ENCODE measurements at places on chromosomes 5 and 9.

- no peak for DNase-seq
Observed at GRCh38 chr9:133199648-133200321, 9.3 kb downstream of the OBP2B start.

- no peak for DNase-seq
Observed at GRCh38 chr9:20353524-20353923, 268.8 kb downstream of the MLLT3 start.

DNA sequence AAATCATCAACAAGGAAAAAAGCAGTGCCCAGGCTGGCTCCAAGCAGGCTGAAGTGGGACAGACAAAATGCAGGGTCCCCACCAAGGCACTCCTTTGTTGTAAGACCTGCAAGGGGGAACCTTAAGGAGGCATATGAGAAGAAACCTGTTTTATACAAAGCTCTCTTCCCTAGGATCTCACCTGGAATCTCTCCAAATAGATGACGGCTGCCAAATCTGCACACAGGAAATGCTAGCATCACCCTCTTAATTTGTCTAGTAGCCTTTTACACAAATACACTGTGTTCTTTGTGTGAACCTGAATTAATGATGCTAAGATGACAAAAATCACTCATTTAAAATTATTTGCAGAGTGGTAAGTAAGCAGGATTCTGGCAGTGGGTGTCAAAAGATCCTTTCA lies 280.2 kb downstream of the SPOCK1 start:
- DNase-seq: peak; percentile 64

DNA sequence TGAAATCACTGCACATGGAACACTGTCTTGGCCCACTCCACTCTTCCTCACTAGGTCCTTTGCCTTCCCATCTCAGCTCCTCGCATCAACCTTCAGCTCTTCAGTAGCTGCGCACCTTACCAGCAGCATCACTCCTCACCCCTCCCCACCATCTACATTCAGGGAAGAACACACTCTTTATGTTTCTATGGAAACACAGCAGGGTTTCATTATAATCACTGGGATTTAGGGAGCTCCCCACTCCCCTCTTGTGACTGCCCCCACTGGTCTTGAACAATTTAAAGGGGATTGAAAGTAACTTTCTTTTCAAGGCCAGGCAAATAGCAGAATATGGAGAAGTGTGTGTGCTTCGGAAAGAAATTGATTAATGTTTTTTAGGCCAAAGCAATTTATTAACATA lies 111.2 kb downstream of the INSYN2B start:
- no peak for DNase-seq

DNA sequence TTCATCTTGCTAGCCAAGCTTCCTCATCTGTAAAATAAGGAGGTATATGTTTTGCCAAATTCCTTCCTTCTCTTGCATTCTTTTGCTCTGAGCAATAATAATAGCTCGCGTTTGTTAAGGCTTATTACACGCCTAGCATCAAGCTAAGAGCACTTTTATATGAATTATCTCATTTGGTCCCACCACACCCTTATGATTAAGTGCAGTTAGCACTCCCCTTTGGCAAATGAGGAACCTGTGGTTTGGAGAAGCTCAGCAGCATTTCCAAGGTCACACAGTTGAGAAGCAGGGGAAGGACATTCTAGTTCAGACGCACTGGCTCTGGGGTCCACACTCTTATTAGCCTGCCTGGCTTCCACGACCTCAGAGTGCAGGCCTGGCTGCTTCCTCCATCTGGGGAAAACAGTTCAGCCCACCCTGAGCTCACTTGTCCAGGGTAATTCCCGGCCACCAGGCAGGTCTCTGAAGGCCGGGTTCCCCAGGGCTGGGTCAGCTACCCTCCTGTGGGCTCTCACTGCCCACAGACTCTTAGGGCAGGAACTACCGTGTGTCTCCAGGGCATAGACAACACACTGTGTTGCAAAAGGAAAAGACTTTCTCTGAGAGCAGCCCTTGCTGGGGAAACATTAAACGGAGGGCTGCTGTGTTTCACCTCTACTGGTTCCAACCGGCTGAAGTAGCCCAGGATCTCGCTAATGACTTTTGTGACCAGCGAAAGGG lies 9.9 kb upstream of the FBP1 start:
- DNase-seq: no peak

- no peak for DNase-seq
Observed at GRCh38 chr5:128378196-128378595, 159.8 kb downstream of the FBN2 start.

- peak; percentile 61 for DNase-seq
Observed at GRCh38 chr9:124602204-124602603, 95.0 kb upstream of the NR5A1 start.

GRCh38 chr5:157388111-157388710 lies 71.8 kb upstream of the NIPAL4 start:
- no peak for DNase-seq

DNA sequence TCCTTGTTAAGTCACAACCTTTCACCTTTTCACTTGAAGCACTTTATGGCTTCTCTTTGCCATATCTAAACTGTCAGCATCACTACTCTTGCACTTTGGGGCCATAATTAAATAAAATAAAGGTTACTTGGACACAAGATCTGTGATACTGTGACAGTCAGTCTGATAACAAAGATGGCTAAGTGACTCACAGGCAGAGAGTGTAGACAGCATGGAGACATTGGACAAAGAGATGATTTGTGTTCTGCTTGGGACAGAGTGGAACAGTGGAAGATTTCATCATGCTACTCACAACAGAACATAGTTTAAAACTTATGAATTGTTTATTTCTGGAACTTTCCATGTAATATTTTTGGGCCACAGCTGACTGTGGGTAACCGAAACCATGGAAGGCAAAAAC lies 81.7 kb upstream of the SMC5 start:
- no peak for DNase-seq

- DNase-seq: peak; percentile 25
Observed at GRCh38 chr9:126228781-126229444, 97.7 kb upstream of the MVB12B start.

GRCh38 chr5:138177941-138178515 lies 402 bp downstream of the BRD8 start:
- no peak for DNase-seq

- no peak for DNase-seq
Observed at GRCh38 chr9:26462213-26462612, 430.4 kb downstream of the CAAP1 start.

DNA sequence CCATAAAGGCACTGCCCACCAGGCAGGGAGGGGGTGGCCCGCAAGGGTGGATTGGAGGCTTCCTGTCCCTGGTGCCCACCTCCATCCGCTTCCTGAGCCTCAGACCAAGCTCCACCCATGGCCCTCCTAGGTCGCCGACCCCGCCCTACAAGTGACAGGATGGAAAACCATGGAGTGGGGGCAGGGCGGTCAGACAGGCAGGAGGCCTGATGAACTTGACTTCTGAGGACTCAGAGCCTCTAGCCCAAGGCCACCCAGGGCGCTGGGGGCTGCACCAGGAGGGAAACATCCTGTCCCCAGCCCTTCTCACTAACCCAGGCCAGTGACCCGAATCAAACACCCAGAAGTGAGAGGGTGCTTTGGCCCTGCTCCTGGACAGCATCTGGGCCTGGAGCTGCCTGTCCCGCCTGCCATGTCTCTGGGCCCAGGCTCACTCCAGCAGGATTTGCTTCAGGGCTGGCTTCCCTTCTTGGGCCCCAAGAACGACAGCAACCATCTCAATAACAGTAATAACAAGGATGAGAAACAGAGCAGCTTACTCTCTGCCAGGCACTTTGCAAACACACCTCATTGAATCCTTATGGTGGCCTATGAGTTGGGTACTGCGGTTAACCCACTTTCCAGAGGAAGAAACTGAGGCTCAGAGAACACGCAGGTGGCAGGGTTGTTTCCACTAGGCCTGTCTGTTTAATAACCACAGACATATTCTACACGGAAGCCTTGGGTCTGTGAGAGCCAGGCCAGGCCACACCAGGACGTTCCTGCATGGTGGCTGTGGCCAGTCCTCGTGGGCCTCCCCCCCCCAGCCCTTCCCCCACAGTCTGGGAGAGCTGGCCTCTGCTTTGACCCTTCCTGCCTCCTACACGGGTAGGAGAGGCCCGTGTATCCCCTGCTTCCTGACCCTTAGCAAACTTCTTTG lies 4.4 kb upstream of the ST6GALNAC6 start:
- no peak for DNase-seq

- DNase-seq: no peak
Observed at GRCh38 chr9:495739-496138, 281.1 kb downstream of the DOCK8 start.

GRCh38 chr5:91528831-91529230 lies 145.7 kb upstream of the ARRDC3 start:
- peak; percentile 44 for DNase-seq

DNA sequence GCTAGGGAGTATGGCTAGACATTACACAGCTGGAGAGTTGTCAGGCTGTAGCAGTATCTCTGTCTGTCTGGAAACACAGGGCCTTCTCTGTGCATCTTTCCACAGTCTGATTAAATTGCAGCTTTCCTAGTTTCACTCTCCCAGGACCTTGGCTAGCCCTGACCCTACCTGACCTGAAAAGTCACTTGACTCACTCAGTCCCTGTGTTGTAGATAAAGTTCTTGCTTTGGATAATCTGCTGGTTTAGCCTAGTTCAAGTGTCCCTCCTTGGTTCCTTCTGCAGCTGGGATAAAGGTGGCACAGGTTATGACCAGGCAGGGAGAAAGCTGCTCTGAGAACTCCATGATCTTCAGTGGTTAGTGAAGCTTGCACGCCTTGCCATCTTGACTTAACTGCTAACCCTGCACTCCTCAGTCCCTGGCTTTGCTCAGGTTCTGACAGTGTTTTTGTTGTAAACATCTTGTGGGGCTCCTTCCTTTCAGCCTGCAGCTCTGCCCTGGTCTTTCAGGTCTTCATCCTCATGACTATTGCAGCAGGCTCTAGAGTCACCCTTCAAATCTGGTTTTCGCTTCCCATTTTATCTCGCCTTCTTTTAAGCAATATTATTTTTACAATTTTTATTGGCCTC lies 101.0 kb downstream of the PIP5K1B start:
- no peak for DNase-seq

GRCh38 chr5:65986050-65986451 lies 59.7 kb downstream of the ERBIN start:
- no peak for DNase-seq

DNA sequence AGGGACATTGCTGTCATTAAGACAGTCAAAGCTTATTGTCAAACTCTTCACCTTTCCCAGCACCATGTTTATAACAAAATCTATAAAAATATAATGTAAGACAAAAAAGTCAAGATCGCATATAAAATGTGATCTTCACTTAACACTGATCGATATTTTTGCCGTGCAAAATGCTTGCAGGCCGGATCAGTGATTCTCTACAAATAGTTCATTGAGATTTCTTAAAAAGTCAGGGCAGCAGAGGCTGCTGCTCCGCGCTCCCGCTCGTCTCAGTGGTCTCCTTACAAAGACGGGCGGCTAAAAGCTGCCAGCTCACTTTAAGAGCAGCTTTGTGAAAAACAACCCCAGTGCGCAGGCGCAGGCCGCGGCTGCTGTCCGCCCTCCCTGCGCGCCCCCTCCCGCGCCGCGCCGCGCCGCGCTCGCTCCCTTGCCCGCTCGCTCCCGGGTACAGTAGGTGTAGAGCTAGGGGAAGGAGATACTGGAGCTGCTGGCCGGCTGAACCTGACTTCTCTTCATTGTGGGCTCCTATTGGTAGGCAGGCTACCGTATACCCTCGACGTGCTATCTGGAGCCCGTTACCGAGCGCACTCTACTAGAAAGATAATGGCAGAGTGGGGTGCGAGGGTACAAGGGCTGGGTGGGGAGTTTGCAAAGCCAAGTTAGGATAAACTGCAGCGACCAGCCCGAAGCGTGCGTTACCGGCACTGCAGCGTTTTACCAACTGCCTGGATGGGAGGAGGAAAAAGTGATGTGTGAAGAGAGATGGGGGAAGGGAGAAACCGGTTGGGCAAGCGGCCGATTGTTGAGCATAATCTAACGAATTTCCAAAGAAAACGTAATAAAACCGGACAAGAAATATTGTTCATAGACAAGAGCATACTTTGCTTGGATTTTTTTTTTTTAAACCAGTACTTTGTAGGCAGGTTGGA lies at the start of gene ARRDC3:
ARRDC3 (minus strand) TSS at position 291 of the 929 bp plus-strand sequence; CDS start at position 66, 225 bp downstream.
- peak; percentile 95 for DNase-seq

GRCh38 chr5:1930501-1930879 lies 47.8 kb upstream of the IRX4 start:
- DNase-seq: no peak

GRCh38 chr5:173662581-173663351 lies 46.3 kb upstream of the BOD1 start:
- DNase-seq: no peak

- no peak for DNase-seq
Observed at GRCh38 chr5:116084287-116084691, 536 bp upstream of the COMMD10 start.

Data from NCI-H2029 treated with DMSO at 0.1 percent for 48 hours (cell line).